CD4-positive, alpha-beta T cell (primary cell): ENCODE measurements at places on chromosomes 1 and 21. TPM values are rescaled to one million over a fixed set of nuclear protein-coding genes. Genes with fewer than 3 reads are reported as not detected.

GRCh38 chr1:88774151-88774556 is 90.1 kb downstream of the PKN2 start:
- no peaks in the 10 kb centered on the region for H3K4me1 ChIP-seq
- DNase-seq: no peak
- no peak overlapping the region for H3K27ac ChIP-seq
- H3K27me3 ChIP-seq: no peaks in the 10 kb centered on the region
- peaks cover 60% of the 10 kb centered on the region for H3K36me3 ChIP-seq

- no peaks in the 10 kb centered on the region for H3K4me1 ChIP-seq
- no peak for DNase-seq
- H3K27ac ChIP-seq: no peak overlapping the region
- H3K36me3 ChIP-seq: no peaks in the 10 kb centered on the region
Observed at GRCh38 chr1:162118063-162118462, 48.6 kb downstream of the NOS1AP start.

DNA sequence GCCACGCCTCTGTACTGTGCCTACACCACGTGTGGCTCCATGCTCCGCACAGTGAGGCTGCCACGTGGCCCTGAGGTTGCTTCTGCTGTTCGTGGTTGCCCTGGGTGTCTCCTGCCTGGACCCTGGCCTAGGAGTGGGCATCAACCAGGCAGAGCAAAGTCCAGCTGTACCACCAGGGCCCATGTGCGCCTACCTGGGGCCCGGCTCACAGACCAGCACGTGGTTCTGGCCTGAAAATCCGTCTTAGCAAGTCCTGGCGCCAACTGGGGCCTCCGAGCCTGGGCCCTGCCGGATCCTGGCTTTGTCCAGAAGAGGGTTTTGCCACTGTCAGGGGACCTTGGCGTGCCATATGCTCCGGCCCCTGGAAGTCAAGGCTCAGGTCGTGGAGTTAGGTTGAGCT is 107.1 kb upstream of the TTC34 start:
- no peak overlapping the region for H3K27ac ChIP-seq
- no peaks in the 10 kb centered on the region for H3K27me3 ChIP-seq
- H3K4me3 ChIP-seq: no peak overlapping the region
- DNase-seq: no peak
- no peaks in the 10 kb centered on the region for H3K36me3 ChIP-seq

- no peaks in the 10 kb centered on the region for H3K27me3 ChIP-seq
- no peak for DNase-seq
- H3K36me3 ChIP-seq: no peaks in the 10 kb centered on the region
- no peak overlapping the region for H3K27ac ChIP-seq
- H3K4me3 ChIP-seq: no peak overlapping the region
Observed at GRCh38 chr1:117857418-117857817, 72.0 kb downstream of the GDAP2 start.

- H3K4me3 ChIP-seq: no peak overlapping the region
- no peak overlapping the region for H3K27ac ChIP-seq
- no peak for DNase-seq
- peaks cover 7% of the 10 kb centered on the region for H3K27me3 ChIP-seq
Observed at GRCh38 chr1:152752225-152752624, 5.6 kb upstream of the KPRP start.

GJA8 gene
- total RNA-seq: not detected
